ENCODE measurements at places on chromosomes 2 and 18.

GRCh38 chr2:229930656-229931055 is 8.4 kb downstream of the FBXO36 start:
- DNase-seq: no peak

DNA sequence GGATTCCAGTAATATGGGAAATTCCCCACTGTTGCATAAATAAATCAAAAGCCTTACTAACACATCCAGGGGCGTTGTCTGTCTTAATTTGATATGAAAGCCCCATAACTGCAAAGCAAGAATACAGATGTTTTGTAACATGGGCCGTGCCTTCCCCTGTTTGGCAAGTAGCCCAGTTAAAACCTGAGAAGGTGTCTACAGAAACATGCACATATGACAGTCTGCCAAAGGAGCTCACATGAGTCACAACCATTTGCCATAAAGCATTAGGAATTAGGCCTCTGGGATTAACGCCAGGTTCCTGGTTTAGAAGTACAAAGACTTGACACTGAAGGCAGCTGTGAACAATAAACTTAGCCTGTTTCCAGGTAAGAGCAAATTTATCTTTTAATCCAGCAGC is 43.1 kb upstream of the LONRF2 start:
- DNase-seq: peak; percentile 80

GRCh38 chr2:205959521-205959920 is 126.5 kb downstream of the INO80D start:
- no peak for DNase-seq

- DNase-seq: no peak
Observed at GRCh38 chr2:129069875-129070594, 751.4 kb upstream of the HS6ST1 start.

DNA sequence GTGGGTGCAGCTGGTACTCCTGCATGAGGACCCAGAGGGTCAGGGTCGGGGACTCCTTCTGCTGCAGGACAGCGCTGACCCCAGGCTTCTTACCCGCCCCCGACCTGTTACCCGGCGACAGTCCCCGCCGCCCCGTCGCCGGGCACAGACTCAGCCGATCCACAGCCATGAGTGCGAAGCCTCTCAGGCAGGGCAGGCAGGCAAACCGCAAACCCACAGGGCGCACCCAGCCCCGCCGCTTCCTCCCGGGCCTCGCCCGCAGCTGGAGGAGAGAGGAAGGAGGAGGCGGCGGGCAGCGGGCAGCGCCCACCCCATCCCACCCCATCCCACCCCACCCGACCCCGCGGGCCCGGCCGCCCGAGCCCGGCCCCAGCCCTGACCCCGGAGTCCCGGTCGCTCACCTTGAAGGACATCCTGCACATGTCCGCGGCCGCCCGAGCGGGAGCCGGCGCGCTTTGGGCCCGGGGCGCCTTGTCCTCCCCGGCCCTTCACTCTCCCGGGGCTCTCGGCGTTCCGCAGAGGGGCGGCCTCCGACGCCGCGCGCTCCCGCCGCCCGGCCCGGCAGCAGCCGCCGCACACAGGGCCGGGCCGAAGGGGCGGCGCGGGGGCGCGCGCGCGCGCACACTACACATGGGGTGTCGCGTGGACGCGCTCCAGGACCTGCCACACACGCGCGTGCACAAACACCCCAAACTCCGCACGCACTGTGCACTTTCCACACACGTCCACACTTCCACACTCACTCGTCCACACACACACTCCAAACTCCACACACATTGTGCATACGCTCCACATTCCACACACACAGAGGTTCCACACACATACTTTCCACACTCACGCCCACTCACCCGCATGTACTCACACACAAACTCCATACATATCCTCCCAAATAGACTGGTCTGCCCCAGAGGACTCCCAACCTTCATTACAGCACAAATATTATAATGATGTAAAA is at the start of gene ANKRD29:
ANKRD29 (minus strand) TSS at position 603 of the 955 bp plus-strand sequence; CDS start at position 422, 181 bp downstream.
- DNase-seq: no peak

DNA sequence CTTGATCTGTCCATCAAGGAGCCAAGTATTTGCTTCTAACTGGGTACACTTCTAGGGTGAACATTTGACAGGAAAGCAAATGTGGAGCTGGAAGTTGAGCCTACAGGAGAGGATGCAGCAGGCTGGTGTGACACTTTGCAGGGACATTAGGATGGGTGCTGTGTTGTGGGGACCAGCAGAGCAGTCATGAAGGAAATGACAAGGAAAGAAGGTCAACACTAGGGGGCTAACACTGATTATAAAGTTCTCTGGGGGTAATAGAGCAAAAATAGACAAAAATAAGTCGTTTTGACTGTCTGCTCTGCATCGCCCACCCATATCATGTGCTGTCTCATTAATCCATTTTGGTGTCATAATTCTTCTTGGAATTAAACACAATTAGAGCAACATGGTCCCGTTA is 652.4 kb downstream of the STK39 start:
- no peak for DNase-seq

GRCh38 chr2:232502911-232503808 is 15.5 kb upstream of the ECEL1 start:
- no peak for DNase-seq

DNA sequence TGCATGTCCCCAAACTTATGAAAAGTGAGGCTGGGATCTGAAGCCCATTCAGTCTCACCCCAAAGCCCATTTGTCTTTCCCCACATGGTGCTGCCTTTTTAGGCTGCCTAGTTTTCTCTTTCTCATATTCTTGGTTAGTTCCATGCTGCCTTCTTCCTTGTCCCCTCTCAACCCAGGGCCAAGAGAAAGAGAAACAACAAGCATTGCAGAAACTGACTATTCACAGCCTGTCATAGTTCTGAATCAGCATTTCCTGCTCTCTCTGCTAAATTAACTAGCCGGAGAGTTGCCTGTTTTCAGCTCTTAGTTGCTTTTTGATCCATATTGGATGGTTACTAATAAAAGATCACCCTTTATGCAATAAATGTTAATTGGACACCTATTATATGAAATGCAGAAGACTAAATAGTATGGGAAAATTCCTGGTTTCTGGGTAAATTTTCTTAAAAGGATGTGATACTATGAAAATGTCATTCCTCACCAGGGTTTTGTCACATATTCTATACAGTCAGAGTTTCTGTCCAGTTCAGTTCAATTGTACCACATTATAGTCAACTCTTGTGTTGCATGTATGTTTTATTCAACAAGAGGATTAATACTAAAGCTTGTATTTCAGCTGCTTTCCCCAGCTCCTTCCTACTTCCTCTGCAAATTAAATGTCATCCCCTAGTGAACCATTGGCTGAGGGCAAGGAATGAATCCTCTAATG is 246.5 kb downstream of the GALR1 start:
- no peak for DNase-seq

DNA sequence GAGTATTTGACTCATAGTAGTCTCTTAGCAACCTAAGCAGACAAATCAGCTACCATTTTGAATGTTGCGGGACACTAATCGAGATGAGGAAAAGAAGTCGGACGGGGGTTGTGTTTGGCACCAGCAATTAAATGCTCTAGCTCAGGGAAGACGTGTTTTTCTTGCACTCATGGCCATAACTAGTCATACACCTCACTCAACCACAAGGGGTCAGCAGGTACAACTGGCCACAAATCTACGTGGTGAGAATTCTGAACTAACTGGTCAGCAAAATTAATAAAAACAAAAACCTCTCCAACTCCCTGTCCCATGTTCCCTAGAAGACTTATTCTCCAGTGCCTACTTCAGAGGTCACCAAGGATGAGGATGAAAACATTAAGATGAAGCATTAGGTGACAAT is 1467.8 kb downstream of the DPP10 start:
- no peak for DNase-seq

DNA sequence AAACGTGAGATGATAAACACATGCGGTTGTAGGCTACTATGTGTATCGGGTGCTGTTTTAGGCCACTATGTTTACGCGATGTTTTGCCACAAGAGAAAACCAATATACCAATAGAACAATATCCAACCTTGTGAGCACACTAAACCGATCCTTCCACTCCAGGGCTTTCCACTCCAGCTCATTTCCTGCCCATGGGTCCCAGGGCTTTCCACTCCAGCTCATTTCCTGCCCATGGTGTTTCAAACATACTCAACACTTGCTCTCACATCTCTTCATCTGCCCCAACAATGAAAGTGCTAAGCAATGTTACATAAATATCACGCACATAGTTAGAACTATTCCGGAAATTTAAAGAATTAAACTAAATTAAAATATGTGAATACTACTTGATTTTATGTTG is 80.0 kb downstream of the EPB41L3 start:
- DNase-seq: no peak

DNA sequence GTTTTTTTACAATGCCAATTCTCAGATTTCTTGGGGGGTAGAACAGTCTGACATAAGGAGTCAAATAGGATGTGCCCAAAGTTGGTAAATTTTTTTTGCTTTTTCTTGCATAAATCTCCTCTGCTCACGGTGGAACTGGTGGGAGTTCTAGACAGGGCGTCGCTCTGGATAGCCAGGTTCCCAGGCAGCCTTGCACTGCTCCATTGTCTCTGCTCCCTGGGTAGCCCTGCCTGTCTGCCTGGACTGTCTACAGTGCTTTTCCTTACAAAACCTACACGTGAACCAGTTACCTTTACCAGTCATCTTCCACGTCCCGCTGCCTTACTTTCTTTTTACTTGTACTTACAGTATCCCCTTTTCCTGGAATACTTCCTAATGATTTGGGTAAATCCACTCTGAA is 117.1 kb downstream of the ZNF407 start:
- no peak for DNase-seq

- DNase-seq: no peak
Observed at GRCh38 chr2:180002198-180002770, 4.8 kb downstream of the CWC22 start.

DNA sequence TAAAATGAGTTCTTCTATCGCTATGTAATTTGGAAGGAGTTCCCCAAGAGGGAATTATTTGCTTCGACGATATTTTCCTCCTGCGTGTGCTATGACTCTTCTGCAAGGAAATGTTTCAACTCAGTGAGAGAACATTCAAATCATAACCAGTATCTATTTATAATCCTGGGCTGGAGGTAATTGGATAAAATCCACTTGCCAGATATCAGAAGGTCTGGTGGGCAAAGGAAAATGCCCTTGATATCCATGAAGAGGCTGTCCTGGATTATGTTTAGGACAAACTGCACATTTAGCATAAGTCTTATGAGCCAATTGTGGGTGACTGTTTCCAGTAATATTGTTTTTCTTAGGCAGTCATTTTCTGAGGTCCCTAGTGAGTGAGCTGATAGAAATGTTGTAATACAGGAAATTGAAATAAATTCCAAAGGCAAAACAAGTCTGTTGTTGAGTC is 17.7 kb downstream of the RPIA start:
- DNase-seq: no peak

GRCh38 chr2:188810586-188810985 is 163.6 kb upstream of the COL3A1 start:
- DNase-seq: no peak

DNA sequence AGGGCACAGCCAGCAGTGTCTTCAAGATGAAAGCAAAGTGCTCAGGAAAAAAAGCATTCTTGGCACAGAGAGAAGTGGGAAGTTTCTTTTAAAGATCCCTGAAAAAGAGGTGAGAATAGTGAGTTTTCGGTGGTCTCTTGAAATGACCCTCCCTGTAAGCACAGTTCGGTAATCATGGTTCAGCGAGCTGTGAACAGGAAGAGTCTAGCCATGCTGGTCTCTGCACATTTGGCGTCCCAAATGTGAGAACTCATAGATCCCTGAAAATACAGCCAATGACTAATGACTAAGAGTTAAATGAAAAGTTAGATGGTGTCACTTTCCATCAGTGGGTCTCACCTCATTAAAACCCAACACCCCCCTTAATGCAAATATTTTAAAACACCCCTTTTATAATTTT is 3.4 kb downstream of the IL1R1 start:
- DNase-seq: no peak

- no peak for DNase-seq
Observed at GRCh38 chr18:13612196-13612997, 114.0 kb downstream of the FAM210A start.

- DNase-seq: no peak
Observed at GRCh38 chr2:14563324-14563723, 69.2 kb upstream of the LRATD1 start.

GRCh38 chr2:118830118-118830517 is 17.3 kb downstream of the EN1 start:
- no peak for DNase-seq

GRCh38 chr2:209236377-209236776 is 187.5 kb upstream of the MAP2 start:
- DNase-seq: no peak

DNA sequence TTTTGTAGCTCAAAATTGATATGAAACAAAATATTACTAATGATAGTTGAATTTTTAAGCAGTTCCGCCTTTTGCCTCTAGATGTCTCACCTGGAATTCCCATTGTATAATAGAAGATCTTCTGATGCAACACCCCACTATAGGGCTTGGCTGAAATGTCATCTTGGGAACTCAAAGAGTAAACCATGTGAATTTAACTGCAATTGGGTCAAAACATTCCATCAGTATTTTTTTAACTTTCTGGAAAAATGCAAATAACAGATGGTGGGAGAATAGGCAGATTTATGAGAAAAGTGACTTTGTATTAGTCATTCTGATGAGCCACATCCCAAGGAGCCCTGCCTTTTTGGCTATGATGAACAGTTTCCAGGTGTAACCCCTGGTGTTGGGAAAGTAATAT is 489.9 kb downstream of the NYAP2 start:
- peak; percentile 82 for DNase-seq

DNA sequence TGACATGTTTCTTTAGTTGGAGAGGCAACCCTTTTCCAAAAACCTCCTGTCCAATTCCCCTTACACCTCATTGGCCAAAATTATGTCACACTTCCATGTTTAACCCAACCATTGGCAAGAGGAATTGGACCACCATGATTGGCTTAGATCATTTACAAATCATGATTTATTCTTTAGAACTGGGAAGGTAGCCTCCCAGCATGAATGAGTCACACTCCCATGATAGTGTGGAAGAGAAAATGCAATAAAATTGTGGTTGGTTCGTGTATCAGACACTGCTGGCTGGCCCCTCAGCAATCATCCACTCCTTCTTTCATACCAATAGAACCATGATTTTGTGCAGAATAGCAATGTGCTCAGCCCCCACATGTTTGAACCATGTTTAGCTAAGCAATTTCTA is 156.6 kb upstream of the ACVR2A start:
- DNase-seq: no peak

Measured in AG09319 (cell line).